Forelimb muscle (tissue), 1 donor: ENCODE measurements at places on chromosomes 3 and 15.

- no peak for DNase-seq
Observed at GRCh38 chr3:183576487-183577107, 21.1 kb upstream of the KLHL6 start.

- no peak for DNase-seq
Observed at GRCh38 chr15:56835718-56836171, 82.7 kb upstream of the TCF12 start.

DNA sequence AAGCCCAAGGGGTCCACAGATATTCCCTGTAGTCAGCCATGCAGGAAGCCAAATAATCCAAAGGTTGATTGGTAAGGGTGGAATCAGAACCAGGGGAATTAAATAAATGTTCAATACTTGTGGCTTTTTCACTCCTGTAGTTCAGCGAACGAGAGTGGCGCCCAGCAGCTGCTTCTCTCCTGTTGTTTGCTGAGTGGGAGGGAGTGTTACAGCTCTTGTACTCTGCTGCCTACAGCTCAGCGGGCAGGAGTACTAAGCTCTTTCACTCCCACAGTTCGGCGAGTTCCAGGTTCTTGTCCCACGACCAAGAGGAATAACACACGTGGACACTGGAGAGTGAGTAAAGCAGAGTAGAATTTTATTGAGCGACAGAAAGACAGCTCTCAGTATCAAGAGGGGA is 105.9 kb downstream of the MOBP start:
- no peak for DNase-seq

DNA sequence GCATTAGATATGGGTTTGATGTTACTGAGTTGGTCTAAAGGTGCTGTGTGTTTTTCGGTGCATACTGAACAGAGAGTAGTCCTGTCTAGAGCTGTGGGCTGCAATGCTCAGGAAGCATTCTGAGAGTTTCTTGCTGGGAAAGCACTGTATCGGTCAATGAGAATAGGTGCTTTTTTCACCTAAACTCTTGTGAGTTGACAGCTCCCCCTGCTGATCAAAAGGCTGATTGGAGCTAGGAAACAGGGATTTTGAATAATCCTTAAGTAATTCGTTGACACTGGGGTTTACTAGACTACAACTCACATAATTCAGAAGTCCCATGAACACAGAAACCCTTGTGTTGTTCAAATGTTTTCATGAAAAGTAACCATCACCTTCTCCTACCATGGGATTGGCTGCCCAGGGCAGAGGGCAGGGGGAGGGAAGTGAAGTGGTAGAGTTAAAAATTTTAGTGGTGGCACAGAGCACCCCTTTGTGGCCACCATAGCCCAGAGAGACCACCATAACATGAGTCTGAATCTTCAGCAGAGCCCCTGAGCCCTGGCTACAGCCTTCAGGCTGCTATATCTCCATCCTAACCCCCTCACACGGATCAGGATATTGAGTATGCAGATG is 13.0 kb upstream of the MANF start:
- no peak for DNase-seq
